ENCODE measurements at places on chromosomes 1 and 21. TPM values are rescaled to one million over a fixed set of nuclear protein-coding genes. Genes with fewer than 3 reads are reported as not detected.

Gene NUP210L
- 0.09 TPM for total RNA-seq

Gene S100A1
- total RNA-seq, result not detected

- peak overlapping the region; percentile 83 for H3K27ac ChIP-seq
- no peaks in the 10 kb centered on the region for H3K36me3 ChIP-seq
- no peaks in the 10 kb centered on the region for H3K27me3 ChIP-seq
- H3K4me3 ChIP-seq, result no peak overlapping the region
- H3K4me1 ChIP-seq, result no peaks in the 10 kb centered on the region
These were observed 340.2 kb upstream of the ADAMTS5 start for GRCh38 chr21:27306791-27307775.

DNA sequence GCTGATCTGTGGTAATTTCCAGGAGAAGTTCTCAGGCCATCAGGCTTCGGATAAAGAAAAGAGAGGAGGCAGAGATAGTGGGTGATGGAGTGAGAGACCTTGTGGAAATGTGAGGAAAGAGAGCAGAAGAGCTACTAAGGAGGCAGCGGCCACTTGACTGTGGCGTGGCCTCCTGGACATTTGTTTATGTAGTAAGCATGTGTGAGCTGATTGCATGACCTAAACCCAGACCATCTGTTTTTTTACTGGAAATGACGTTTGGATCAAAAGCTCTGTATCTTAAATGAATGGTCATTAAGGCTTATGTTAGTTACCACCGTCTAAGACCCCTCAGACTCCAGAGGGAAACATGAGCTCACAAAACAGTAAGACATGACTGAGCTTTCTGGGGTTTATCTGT is 13.6 kb downstream of the ATP1B1 start:
- no peak overlapping the region for H3K4me3 ChIP-seq
- DNase-seq, result no peak
- H3K36me3 ChIP-seq, result no peaks in the 10 kb centered on the region
- H3K4me1 ChIP-seq, result peaks cover 8% of the 10 kb centered on the region
- H3K27ac ChIP-seq, result peak overlapping the region; percentile 32
- H3K27me3 ChIP-seq, result no peaks in the 10 kb centered on the region

Gene LEFTY1
- total RNA-seq, result not detected

Data from uterus (tissue), 4 donors.